Naive thymus-derived CD4-positive, alpha-beta T cell (primary cell): ENCODE measurements at places on chromosomes 7 and 10.

- H3K27ac ChIP-seq = no peak overlapping the region
- no peaks in the 10 kb centered on the region for H3K36me3 ChIP-seq
- no peaks in the 10 kb centered on the region for H3K4me1 ChIP-seq
- no peak for DNase-seq
Measured at GRCh38 chr7:80026766-80027165, 107.9 kb upstream of the GNAI1 start.

- H3K4me1 ChIP-seq = no peaks in the 10 kb centered on the region
- H3K27me3 ChIP-seq = no peaks in the 10 kb centered on the region
- no peaks in the 10 kb centered on the region for H3K36me3 ChIP-seq
Measured at GRCh38 chr10:97023401-97024167, 162.2 kb downstream of the SLIT1 start.

- H3K36me3 ChIP-seq = no peaks in the 10 kb centered on the region
- H3K27ac ChIP-seq = no peak overlapping the region
- no peaks in the 10 kb centered on the region for H3K4me1 ChIP-seq
- no peak for DNase-seq
Measured at GRCh38 chr10:12703813-12704212, 297.7 kb downstream of the CCDC3 start.

DNA sequence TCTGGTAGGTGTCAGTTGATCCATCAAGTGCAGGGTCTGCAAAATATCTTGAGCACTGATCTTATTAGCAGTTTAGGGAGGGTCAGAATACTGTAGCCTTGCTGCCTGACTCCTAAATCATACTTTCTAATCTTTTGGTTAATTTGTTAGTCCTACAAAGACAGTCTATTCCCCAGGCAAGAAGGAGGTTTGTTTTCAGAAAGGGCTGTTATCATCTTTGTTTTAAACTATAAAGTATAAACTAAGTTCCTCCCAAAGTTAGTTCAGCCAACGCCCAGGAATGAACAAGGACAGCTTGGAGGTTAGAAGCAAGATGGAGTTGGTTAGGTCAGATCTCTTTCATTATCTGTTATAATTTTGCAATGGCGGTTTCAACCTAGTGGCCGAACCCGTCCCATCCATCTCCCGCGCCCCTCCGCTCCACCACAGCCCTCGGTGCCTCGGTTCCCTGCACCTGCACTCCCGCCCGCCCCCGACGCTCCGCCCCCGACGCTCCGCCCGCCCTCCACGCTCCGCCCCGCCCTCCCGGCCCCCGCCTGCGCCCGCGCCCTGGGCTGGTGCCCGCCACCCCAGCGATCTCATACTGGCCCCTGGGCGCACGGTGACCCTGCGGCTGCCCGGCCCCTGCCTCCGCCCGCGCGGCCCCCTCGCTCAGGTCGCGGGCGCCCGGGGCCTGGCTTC is at the start of gene ADCK2:
TSS of gene ADCK2 (plus strand) at position 564 of the 681 bp plus-strand sequence. CDS start 386 bp downstream, outside the sequence.
- H3K27ac ChIP-seq = peak within 1 kb of the TSS; percentile 91
- DNase-seq = no peak
- peaks cover 11% of the 10 kb centered on the region for H3K36me3 ChIP-seq

DNA sequence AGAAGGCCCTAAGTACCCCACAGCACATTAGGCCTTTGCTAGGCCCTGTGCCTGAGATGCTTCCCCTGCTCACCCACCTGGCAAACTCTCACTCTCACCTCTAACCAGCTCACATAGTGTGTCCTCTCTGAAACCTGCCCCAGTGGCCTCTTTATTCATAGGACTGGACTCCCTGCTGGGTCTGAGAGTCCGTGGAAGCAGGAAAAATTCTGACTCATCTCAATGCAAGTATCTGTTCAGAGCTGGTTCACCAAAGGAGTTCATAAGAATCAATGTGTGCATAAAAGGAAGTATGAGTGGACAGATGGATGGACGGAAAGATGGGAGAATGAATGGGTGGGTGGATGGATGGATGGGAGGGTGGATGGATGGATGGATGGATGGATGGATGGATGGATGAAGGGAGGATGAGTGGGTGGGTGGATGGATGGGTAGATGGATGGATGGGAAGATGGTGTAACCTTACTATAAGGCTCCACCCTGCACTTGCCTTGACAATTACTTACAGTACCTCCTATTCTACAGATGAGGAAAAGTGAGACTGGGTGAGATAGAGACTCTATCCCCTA is 111.2 kb upstream of the ZMIZ1 start:
- DNase-seq = no peak
- no peaks in the 10 kb centered on the region for H3K27me3 ChIP-seq
- no peaks in the 10 kb centered on the region for H3K4me1 ChIP-seq
- H3K27ac ChIP-seq = no peak overlapping the region
- H3K4me3 ChIP-seq = no peak overlapping the region
